ENCODE measurements at places on chromosomes 6 and 20.

DNA sequence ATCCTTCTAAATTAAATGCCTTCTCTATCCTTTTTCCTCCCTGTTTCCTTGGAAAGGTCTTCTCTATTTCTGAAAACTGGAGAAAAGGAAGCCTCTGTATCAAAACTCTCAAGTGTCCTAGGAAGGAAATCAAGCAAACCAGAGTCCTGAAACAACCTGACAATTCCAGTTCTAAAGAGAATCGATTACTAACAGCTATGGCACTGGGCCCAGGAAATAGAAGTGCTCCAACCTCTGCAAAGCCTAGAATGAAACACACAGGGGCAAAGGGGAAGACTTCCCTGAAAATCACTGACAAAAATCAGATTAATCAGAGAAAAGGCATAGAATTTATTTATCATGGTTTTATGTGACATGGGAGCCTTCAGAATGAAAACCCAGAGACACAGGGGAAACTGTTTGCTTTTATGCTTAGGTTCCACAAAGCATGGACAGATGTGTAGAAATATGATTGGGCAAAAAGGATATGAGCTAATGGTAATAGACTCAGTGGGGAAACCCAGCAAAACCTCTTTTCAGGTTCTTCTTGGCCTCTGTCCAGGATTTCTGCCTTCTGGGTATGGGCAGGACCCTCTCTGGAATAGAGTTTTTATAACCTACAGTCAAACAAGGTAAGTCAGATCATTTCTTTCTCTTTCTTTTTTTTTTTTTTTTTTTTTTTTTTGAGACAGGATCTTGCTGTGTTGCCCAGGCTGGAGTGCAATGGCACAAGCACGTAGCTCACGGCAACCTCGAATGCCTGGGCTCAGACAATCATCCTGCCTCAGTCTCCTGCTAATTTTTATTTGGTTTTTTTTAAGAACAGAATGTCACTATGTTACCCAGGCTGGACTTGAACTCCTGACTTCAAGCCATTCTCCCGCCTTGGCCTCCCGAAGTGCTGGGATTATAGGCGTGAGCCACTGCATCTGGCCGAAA, 91.7 kb downstream of the CD24 start:
- no peak for DNase-seq

DNA sequence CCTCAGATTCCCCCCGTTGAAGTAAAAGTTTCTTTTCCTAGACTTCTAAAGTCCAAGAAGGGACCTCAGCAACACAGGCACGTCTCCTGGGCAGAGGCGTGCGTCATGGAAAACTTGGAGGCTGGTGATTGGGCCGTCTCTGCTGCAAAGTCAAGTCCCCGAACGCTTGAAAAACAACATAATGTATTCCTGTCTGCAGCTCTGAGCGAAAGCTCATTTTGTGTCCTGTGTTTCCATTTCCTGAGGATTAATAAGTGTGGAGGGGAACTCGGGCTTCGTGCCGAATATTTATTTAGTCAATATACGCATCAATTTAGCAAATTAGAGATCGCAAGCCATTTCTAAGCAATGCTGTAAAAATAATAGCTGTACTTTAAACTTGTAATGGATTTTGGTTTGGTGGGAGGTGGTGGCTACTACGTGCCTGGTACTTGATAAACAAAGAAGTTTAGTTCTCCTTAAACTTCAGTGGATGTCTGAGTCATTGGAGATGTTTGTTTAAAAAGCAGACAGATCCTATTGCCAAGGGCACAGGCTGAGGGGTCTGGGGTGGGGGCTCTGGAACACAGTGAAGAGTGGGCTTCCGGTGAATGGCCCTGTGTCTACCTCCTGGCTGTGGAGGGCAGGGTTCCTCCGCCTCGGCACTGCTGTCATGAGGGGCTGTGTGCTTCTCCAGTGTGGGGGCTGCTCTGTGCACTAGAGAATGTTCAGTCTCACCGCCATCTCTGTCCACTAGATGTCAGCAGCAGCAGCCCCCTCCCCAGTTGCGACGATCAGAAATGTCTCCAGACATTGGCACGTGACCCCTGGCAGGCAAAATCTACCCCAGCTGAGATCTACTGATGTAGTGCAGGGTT, 21.8 kb downstream of the PCK1 start:
- DNase-seq = no peak

- no peak for DNase-seq
Observed at GRCh38 chr6:111780393-111780792, 92.9 kb downstream of the FYN start.

DNA sequence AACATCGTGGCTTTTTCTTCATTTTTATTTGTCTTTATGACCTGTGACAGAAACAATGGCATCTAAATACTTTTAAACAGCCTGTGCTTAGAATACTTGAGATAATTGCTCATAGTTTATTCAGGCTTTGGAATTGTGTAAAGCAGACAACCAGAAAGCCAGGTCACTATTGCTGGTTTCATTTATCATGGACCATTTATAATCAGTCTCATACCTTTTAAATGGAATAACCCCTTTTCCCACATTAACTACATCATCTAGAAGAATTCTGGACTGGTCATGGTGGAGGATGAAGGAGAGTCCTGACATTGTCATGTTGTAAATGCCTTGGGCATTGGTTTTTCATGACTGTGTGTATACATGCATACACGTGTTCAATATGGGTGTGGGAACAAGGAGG, 661.5 kb downstream of the EPM2A start:
- no peak for DNase-seq

DNA sequence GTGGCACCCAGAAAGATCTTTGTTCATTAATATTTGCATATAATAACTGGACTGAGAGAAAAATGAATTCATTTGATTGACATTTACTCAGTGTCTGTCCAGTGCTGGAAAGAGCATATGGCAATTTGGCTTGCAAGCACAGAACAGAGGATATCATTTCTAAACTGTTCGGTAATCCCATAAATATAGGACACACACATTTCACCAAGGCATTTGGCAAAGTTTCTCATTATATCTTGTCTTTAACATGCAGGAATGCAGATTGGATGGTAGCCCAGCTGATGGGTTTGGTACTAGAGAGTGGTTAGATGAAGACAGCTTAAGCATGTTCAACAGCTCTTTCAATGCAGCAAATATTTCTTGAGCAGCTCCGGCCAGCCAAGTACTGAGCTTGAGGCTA, 259.2 kb downstream of the PRKN start:
- no peak for DNase-seq

GRCh38 chr20:59811681-59812171, 121.7 kb downstream of the SYCP2 start:
- DNase-seq = no peak

GRCh38 chr6:160088069-160088783, 33.4 kb upstream of the SLC22A1 start:
- DNase-seq = peak; percentile 69

DNA sequence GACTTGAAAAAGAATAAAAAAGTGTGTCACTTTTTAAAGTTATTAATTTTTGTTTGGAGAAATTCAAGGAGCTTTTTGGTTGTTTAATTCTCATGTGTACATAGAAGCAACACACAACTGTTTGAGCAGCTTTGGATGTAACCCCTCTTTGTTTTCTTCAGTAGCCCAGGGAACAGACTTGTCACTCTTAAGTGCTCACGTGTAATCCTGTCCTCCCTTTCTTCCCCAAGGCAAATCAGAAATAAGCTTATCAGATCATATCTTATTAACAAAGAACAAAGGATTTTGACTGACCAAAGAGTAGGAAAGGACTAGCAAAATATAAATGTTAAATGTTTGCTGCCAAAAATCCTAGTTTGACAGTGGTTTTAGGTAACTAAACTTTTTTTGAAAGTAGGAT, 7.3 kb upstream of the FLRT3 start:
- DNase-seq = no peak

DNA sequence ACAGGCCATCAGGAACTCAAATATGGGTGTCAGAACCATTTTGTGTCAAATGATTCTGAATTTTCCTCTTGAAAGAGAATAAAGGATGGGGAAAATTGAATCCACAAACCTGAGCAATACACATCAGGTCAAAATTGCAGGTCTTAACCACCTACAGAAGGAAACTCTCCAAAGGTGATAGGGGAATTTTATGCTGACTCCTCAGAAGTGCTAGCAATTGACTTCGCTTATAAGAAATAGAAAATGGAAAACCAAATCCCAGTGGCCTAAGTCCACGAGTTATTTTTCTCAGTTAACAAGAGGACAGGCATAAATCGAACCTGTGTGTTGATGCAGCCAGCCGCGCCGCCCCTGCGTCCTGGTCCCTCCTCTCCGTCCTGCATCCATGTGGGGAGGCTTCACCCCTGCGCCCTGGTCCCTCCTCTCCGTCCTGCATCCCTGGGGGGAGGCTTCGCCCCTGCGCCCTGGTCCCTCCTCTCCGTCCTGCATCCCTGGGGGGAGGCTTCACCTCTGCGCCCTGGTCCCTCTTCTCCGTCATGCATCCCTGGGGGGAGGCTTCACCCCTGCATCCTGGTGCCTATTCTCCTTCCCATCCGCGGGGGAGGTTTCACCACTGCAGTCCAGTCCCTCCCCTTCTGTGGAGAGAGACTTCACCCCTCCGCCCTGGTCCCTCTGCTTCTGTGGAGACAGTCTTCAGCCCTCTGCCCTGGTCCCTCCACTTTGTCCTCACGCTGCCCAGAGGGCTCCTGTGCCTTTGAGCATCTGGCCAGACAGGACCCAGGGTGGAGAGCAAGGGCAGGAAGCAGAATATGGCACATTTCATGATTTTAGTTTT, 230.3 kb downstream of the SMOC2 start:
- no peak for DNase-seq

DNA sequence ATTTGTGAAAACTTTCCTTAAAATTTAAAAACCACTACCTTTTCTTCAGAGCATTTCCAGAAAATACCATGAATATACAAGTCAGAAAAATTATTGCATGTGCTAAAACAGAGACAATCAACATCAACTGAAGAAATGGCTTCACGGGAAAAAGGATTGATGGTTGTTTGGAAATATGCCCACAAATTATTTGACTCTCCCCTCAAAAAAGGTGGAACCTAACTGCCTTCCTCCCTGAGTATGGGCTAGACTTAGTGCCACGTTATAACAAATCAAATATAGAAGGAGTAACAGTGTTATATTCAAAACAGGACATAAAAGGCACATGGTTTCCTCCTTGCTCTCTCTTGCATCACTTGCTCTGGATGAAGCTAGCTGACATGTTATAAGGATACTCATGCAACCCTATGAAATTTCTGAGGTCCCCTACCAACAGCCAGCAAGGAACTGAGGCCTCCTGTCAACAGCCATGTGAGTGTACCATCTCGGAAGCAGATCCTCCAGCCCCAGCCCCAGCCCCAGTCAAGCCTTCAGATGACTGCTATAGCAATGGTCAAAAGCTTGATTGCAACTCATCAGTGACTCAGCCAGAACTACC, 8.4 kb downstream of the BTBD9 start:
- DNase-seq = no peak

DNA sequence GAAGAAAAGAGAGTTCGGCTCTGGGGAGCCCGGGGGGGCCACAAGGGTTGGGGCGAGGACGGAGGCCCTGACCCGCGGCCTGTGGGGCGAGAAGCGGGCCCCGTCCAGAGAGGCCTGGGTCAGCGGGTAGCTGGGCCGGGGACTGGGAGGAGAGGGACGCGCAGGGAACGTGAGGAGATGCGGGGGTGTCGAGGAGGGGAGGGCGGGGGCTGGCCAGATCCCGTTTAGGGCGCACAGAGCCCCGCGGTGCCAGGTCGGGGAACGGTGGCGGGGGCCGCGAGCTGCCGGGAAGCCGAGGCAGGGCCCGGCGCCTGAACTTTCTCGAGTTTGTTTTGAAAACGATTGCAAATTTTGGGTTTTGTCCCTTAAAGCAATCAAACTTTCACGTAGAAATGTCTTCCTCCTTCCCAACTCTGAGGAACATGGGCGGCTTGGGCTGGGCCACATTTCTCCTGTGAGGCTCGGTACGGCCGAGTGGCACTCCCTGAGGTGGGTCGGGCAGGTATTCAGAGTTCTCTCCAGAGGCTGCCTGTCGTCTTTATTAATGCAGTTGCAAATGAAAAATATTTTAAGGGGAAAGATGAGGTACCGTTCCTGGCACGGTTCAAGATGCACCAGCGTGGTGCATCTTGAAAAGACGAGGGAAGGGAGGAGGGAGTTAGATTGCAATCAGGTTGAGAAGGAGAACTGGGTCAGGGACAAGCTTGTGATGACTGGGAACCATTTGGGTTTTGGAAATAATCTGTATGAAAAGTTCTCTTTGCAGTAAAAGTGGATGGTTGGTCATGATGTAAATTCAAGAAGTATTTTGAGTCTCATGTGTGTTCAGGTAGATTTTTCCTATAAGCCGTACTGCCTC, 972 bp downstream of the RNF8 start:
- no peak for DNase-seq

DNA sequence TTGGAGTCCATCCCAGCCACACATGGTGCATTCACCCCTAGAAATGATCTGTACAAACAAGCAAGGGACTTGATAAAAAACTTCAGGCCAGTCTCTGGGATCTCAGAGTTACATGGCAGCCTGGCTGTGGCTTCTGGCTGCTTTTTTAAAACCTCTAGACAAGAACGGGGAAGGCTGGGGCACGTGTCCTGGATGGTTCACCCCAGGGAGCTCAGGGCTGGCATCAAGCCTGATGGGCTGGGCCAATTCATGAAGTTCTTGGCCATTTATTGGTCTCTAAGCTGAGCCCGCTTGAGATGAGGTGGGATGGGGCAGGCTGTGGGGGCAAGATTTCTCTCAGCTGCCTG, 10.4 kb upstream of the ZFAND3 start:
- no peak for DNase-seq

DNA sequence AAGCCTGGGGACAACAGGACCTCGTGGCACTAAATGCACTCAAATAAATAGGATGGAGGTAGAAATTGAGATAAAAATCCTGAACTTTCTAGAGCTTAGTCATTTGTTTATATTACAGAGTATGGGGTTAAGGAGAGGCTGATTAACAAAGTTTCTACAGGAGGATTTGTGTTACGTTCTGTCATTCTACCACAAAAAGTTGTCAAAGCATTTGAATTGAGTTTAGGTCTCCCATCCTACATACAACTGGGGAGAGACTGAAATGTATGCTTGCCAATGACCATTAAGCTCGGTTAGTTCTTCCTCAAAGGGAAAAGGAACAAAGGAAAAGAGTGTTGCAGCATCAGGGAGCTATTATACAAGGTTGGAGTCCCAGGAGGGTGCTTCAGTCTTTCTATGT, 597.9 kb downstream of the COL12A1 start:
- no peak for DNase-seq

DNA sequence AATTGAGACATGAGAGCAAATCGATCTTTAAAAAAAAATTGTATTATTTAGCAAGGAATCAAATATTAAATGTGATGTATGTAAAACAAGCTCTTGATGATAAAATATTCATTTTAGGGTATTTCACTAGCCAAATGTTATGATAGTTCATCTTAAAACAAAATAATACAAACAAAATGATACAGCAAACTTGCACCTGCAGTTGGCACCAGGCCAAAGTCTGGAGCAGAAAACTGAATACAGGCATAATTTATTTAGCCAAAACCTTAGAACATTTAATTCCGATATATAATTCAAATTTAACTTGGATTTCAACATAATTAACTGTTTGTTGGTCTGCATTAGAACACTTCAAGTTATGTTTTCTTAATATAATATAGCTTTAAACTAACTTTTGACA, 60.9 kb downstream of the EPHA7 start:
- peak; percentile 9 for DNase-seq

Data from dorsolateral prefrontal cortex (tissue), 122 donors.